ENCODE measurements at places on chromosomes 5 and 9. TPM values are rescaled to one million over a fixed set of nuclear protein-coding genes. Genes with fewer than 3 reads are reported as not detected.

- DNase-seq: peak; percentile 70
These were observed 52.5 kb downstream of the RPS23 start for GRCh38 chr5:82225525-82226172.

Gene FAM78A
- 0.78 TPM for total RNA-seq

Gene C9orf50
- not detected for total RNA-seq

- peak; percentile 25 for DNase-seq
These were observed 99.3 kb downstream of the CDK5RAP2 start for GRCh38 chr9:120480707-120481106.

DNA sequence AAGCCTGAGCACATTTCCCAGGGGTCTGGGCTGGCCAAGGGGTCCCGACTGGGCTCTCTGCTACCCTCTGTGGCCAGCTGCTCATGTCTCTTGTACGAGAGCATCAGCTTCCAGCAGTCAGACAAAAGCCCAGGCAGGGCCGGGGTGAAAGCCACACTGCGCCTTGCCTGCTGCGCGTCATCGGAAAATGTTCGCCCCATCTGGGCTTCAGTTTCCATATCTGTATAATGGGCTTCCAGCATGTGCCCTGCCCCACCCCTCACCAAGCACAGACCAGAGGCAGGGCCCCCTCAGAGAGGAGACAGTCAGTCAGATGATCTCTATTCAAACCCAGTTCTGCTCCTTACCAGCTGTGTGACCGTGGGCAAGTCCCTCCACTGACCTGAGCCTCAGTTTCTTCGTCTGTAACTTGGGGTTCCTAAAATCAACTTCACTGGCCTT is 8.0 kb upstream of the GRHPR start:
- no peak for DNase-seq

DNA sequence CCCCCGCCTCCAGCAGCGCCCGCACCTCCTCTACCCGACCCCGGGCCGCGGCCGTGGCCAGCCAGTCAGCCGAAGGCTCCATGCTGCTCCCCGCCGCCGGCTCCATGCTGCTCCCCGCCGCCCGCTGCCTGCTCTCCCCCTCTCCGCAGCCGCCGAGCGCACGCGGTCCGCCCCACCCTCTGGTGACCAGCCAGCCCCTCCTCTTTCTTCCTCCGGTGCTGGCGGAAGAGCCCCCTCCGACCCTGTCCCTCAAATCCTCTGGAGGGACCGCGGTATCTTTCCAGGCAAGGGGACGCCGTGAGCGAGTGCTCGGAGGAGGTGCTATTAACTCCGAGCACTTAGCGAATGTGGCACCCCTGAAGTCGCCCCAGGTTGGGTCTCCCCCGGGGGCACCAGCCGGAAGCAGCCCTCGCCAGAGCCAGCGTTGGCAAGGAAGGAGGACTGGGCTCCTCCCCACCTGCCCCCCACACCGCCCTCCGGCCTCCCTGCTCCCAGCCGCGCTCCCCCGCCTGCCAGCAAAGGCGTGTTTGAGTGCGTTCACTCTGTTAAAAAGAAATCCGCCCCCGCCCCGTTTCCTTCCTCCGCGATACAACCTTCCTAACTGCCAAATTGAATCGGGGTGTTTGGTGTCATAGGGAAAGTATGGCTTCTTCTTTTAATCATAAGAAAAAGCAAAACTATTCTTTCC is 19.3 kb downstream of the CDKN2A start:
- peak; percentile 17 for DNase-seq

GRCh38 chr5:17400724-17401469 is 97.1 kb upstream of the TAF11L2 start:
- DNase-seq: no peak

- DNase-seq: no peak
These were observed 113.5 kb upstream of the SPOCK1 start for GRCh38 chr5:137612576-137612975.

Gene MLLT3
- 5.7 TPM for total RNA-seq

DNA sequence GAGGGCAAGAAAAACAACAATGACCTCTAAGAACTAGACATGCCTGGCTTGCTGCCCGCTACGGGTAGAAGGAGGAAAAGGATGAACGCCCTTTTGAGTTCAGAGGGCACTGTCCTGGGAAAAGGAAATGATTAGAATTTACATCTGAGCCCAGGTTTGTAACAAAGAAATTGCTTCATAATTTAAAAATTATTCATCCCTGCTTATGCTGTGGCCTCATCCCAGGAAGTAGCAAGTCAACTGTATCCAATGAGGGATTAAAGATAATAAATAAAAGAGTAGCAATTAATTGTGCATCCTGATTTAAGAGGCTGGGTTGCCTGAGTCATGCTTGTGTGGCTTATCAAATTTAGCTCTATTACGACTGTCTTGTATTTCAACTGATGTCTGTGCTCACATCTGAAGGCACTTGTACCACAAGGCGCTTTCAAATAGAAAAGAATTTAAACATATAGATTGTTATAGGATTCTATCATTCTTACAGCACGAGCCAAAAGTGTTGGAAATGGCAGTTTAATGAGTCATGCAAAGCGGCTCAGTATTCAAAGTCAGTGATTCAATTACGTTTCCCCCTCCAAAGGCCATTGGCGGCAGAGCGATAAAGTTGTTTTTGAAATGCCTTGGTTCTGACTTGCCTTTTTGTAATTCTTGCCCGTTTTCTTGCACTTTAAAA is 40.0 kb upstream of the DMRT1 start:
- no peak for DNase-seq

Gene STX17
- 29.8 TPM for total RNA-seq

- DNase-seq: no peak
These were observed 56.3 kb upstream of the GPBP1 start for GRCh38 chr5:57117596-57117995.

DNA sequence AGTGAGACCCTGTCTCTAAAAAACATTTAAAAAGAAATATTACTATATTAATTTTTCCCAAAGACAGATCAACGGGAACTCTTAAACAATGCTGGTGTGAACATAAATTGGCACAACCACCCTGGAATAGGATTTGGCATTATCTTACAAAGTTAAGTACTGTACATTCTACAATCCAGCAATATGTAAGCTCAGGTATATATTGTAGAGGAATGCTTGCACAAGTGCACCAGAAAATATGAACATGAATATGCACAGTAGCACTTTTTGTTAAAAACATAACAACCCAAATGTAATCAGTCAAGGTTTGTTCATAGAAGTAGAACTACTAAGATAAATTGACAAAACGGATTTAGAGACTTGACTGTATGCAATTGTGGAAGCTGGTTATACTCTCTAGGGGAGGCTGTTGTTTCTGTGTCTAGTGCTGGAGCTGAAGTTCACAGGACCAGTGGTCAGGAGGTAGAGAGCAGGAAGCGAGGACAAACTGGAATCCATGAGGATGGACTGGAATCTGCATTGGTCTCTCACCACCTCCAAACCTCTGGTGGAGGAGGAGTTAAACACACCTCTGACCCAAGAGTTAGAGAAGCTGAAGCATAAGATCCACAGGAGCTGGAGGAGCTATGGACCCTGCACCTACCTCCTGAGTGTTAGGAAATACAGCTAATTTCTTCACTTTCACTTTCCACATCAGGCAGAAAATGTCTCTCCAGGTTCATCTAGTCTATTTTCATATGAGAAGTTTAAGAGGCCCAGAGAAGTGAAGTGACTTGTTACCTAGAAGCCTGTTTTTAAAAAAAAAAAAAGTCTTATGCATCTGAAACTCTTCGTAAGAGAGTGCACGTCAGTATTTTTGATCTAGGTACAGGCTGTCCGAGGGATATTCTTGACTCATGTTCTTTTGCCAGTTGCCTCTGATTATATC is 20.3 kb upstream of the RIC1 start:
- no peak for DNase-seq

DNA sequence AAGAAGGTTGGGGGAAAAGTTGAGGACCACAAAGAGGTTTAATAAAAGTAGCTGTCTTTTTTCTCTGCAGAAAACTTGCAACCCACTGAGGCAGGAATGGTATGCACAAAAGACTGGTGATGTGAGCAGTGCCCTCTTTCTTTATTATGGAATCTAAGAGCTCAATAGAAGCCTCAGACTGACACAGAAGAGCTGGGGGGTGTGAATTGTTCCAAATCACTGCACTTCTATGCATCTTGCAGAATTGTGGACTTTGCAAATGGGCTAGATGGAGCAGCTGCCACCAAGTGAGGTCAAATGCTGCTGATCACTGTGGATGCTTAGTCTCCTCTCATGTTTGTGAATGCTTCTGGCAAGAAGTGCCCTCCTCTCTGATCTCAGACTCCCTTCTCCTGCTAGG is 227.1 kb downstream of the ZSWIM6 start:
- DNase-seq: no peak

DNA sequence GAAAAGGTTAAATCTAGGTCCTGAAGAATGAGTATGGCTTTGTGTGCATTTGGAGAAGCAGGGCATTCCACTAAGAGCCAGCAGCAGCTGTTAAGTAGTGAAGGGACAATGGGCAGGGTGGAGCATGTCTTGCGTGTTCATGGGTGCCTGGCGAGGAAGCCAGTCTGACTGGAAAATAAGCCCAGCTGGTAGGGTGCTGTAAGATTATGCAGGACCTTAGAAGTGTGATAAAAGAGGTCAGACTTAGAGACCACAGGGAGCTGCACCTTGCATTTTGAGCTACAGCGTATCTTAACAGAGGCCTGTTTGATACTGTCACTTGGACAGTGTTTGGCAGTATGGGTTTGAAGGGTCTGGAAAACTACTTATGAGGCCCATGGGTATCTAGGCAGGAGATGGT is 131.7 kb upstream of the ELL2 start:
- peak; percentile 57 for DNase-seq

- no peak for DNase-seq
These were observed 5.2 kb upstream of the SLC22A5 start for GRCh38 chr5:132364319-132364718.

Gene SV2C
- total RNA-seq: 0.52 TPM

GRCh38 chr9:130624154-130624553 is 40.2 kb upstream of the PRDM12 start:
- no peak for DNase-seq

DNA sequence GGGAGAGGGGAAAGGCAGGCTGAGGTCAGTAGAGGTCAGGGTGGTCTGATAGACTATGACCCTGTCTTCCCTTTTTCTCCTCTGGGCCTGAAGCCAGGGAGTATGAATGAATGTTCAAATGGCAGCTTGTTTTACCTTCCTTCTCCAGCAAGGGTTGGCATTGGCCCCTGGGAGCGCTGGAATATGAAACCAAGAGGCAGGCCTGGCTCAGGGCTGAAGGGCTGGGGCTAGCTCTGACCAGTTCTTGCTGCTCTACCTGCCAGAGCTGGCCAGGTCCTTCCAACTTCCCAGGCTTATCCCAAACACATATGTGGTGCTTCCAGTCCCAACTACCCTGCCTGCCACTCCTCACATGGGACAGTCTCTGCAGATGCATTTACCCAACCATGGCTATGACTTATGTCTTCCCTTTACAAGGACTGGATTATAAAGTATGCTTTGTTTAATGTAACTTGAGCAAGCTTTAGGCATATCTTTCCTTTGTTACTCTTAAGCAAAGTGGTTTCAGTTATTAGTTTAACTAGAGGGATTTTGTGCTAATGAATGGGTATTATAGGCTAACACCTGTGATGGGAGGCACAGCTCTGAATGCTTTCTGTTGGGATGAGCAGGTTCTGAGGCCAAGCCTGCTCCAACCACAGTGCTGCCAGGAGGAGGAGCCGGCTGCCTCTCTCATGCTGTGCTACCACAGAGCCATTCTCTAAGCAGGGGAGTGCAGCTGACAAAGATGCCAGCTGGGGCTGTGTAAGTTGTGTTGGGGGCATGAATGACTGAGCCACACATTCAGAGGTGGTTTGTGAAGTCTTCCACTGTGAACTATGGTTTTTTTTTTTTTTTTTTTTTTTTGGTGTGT is 6.1 kb downstream of the CCNI2 start:
- no peak for DNase-seq

GRCh38 chr9:32906213-32906612 is 95.2 kb downstream of the APTX start:
- DNase-seq: no peak

- no peak for DNase-seq
These were observed 25.1 kb downstream of the TBC1D2 start for GRCh38 chr9:98230304-98230703.

Gene F2RL2
- total RNA-seq: 0.78 TPM

- no peak for DNase-seq
These were observed 398.6 kb upstream of the ADAMTSL1 start for GRCh38 chr9:18075253-18075952.

Gene SPATA31C1
- not detected for total RNA-seq

DNA sequence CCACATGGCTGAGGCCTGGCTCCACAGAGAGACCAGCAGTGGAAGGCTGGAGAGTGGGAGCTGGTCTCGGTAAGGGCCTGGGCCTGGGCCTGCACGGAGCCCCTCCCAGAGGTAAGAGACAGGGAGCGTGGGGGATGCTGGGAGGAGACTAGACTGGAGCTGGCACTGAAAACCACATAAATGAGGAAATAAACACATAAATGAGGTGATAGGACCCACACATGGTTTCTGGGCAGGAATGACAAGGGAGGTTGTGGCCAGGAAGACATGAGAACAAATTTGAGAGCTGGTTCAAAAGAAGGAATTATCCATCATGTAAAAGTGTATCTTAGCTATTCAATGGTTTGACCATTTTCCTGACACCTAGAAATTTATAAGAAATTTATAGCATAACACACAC is 451.7 kb upstream of the DAP start:
- no peak for DNase-seq

Gene HTR4
- total RNA-seq: not detected

- DNase-seq: no peak
These were observed 57.6 kb downstream of the OTULIN start for GRCh38 chr5:14721990-14722656.

DNA sequence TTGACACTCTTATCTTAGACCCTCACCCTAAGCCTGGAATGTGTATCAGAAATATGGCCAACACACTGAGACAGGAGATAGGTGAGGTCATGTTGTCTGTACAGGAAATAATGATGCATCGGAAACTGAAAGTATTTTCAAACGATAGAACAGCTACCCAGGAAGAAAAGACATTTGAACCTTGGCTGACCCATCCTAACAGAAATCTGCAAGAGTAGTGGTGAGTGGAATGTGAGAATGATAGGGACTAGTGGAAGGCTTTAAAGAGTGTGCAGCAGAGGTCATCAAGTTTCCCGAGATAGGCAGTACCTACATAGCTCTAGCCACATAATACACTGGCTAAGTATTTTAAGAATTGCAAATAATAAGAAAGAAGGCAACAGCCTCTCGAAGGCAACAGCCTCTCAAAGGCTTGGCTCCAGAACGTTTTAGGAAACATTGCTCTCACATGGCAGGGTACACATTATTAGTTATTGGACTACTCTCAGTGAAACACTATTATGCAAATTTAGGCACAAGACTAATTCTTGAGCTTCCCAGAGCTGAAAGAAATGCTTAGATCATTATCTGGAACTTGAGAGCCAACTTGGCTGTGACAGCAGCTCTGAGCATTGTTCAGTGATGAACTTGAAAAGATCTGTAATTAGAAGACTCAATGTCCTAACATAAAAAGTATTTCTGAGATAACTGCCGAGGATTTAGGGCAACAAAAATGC is 133.1 kb upstream of the FBXL7 start:
- no peak for DNase-seq

DNA sequence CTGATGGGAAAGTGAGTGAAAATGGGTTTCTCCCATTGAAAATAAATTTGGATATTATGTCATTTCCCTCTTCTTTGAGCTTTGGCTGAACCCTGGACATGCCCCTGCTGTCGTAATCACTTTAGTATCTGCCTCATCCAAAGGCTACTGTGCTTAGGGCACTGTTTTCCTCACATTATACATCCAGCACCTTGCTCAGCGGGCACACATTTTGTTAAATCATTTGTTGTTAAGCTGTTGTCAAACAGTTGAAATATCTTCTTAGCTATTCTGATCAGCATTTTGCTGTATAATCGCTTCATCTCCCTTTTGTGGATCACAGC is 352.7 kb upstream of the CD180 start:
- DNase-seq: no peak

GRCh38 chr5:63323926-63324325 is 638.3 kb downstream of the HTR1A start:
- no peak for DNase-seq

Data from body of pancreas (tissue), 4 donors.